Activated T-cell treated with anti-CD3 and anti-CD28 coated beads, Interleukin-2, amount 50 U/mL, for 48 hours (primary cell): ENCODE measurements at places on chromosomes 1 and 21.

- DNase-seq, result no peak
Observed at GRCh38 chr1:184199036-184199435, 147.5 kb downstream of the TSEN15 start.

DNA sequence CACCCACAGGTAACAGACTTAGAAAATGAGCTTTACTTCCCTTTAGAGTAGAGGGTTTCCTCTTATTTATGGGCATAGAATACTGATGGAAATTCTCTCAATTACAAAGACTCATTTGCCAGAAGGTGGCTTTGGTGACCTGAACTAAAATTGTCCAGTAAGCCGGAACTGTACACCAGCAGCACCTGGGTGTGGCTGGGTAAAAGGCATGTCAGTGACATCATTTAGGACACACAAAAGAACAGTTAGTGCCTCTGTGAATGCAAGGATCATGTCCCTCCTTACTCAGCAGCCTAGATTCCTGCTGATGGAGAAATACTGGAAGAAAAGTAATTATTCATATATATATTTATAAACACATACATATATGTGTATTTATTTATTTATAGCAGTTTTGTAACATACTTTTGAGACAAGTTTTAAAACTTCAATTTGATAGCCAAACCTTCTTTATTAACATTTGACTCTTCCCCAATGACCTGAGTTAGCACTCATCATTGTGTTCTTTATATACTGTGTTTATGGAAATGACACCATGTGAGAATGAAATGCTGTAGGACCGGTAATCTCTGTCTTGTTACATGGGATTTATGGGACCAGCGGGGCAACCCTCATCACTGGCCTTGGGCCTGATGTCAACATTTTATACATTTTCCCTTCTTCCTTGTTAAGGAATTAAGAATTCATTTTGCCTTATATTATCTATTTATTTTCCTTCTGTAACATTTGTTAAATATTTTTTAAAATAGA, 274.4 kb downstream of the BRINP2 start:
- no peak for DNase-seq

GRCh38 chr1:30735124-30735523, 11.7 kb upstream of the MATN1 start:
- no peak for DNase-seq

DNA sequence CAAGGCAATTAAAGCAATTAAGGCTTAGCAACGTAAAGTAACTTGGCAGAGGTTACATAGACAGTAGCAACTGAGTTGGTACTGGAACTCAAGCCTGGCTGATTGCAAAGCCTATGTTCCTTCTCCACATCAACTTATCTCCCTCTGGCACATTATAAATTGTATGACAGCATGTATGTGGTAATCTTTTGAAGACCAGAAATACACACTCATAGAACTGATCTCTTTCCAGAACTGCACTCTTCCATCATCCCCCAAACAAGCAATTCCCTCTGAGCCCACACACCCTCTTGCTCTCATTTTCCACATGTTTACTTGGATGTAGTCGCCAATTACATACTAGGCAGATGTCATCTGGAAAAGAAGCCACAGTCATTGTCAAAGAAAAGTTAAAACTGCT, 502.2 kb downstream of the PLPP3 start:
- DNase-seq, result no peak

DNA sequence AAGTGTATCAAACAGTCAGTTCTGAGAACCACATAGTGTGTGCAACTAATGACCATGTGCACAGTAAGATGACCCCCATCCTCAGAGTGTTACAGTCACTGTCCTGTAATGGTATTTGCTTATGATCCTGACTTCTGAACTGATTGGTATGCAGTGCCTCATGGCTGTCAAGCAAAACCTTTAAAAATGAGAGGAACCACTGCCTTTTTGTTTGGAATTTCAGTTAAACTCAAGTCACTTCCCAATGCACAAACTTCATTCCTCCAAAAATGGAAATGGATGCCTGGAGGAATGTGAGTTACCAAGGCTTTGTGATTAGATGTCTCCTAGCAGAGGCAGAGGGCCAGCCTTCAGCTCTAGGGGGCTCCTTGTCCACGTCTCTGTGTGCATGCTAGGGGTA, 10.5 kb downstream of the C1orf198 start:
- no peak for DNase-seq

GRCh38 chr1:220843481-220844011, 35.7 kb upstream of the HLX start:
- DNase-seq, result no peak

DNA sequence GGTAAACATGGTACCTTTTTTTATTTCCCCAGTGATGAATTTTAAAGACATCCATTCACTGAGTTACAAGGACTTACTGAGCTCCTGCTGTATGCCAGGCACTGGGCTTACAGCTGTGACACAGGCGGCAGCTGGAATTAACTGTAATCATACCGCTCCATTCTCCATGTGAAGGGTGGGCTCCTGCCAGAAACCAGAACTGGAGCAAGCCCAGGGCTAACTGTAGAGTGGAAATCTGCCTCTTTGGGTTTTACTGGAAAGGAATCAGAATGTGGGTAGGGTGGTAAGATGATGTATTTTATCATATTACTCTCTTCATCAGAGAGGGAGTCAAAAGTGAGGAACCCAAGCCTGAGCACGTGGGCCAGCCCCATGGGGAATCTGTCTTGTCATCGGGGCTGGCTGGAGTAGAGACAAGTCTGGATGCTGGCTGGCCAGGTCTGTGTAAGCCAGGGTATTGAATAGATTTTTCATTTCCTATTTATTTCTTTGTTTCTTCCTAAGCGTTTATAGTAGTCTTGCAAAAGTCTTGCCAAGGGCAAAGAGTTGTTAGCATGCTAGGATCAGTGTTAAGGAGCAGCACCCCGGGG, 21.5 kb downstream of the FGGY start:
- no peak for DNase-seq

DNA sequence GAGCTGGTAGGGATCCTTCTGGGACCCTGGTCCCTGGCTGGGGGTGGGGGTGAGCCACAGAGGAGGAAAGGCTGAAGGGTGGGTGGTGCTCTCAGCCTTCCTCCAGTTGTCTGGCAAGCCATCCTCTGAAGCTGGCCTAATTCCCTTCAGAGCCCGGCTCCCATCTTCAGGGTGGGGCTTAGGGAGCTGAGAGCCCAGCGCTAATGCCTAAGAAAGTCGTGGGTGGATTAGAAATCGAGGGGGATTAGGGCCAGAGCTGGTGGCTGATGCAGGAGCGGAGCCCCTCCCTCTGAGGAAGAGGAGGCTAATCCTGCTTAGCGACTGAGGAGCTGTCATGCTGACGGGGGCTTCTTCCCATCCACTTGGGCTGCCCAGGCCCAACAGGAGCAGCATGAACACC, 30.8 kb upstream of the DMBX1 start:
- DNase-seq, result no peak

DNA sequence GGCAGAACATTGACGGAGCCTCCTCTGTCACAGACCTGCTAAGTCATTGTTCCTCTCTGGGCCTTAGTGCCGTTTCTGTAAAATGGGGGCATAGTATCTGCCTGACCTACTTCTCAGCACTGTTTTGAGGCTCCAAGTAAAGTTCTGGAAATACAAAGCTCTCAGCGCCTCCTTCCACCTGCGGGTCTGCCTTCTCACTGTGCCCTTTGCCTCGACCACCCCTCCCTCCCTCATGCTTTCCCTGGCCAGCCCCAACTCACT, 15.4 kb upstream of the WASF2 start:
- no peak for DNase-seq

- no peak for DNase-seq
Observed at GRCh38 chr1:17768651-17769241, 13.6 kb downstream of the ACTL8 start.

DNA sequence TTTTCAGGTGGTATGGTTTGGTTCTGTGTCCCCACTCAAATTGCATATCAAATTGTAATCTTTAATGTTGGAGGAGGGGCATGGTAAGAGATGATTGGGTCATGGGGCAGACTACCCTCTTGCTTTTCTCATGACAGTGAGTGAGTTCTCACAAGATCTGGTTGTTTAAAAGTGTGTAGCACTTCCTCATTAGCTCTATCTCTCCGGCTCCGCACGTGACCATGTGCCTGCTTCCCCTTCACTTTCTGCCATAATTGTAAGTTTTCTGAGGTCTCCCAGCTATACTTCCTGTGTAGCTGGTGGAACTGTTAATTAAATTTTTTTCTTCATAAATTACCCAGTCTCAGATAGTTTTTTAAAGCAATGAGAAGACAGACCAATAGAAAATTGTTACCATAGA, 843.2 kb downstream of the AMY1C start:
- no peak for DNase-seq

- no peak for DNase-seq
Observed at GRCh38 chr1:21027805-21028204, 148.9 kb downstream of the EIF4G3 start.

- no peak for DNase-seq
Observed at GRCh38 chr1:36876990-36877389, 157.3 kb downstream of the GRIK3 start.

DNA sequence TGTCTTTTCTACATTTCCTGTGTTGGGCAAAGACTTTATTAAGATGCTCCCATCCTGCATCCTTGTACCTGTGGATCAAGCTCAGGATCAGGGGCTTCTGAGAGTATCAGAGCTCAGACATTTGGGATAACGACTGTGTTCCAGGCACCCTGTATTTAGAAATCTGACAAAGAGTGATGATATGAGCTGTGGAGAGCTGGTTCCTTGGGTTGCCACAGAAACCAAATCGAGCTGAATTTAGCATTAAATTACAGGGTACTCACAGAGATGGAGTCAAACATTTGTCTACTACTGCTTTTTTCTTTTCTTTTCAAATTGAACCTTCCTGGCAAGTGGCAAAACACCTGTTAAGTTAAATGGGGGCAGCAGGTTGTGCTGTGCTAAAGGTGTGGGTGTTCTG, 110.6 kb downstream of the XCL2 start:
- DNase-seq, result no peak

DNA sequence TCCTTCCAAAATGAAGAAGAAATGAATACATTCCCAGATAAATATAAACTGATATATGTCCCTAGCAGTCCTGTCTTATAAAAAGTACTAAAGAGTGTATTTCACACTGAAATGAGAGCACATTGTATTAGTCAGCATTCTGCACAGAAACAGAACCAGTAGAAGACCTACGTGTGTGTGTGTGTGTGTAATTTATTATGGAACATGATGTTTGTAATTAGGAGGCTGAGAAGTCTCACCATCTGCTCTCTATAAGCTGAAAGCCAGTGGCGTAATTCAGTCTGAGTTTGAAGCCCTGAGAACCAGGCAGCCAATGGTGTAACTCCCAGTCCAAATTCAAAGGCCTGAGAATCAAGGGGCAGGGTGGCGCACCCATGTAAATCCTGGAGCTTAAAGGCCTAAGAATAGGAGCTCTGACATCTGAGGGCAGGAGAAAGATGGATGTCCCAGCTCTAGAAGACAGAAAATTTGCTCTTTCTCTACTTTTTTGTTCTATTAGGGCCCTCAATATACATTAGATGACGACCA, 146.5 kb upstream of the LYPLAL1 start:
- no peak for DNase-seq

GRCh38 chr1:167229719-167230385, 9.2 kb downstream of the POU2F1 start:
- no peak for DNase-seq

- DNase-seq, result no peak
Observed at GRCh38 chr1:101145449-101145820, 91.4 kb upstream of the S1PR1 start.

- DNase-seq, result no peak
Observed at GRCh38 chr1:115402753-115403184, 64.7 kb upstream of the NGF start.

GRCh38 chr1:71292203-71292602, 211.4 kb upstream of the ZRANB2 start:
- DNase-seq, result no peak

GRCh38 chr1:68010543-68010942, 39.9 kb downstream of the DIRAS3 start:
- DNase-seq, result no peak

GRCh38 chr1:232329103-232329813, 300.7 kb downstream of the SIPA1L2 start:
- no peak for DNase-seq

DNA sequence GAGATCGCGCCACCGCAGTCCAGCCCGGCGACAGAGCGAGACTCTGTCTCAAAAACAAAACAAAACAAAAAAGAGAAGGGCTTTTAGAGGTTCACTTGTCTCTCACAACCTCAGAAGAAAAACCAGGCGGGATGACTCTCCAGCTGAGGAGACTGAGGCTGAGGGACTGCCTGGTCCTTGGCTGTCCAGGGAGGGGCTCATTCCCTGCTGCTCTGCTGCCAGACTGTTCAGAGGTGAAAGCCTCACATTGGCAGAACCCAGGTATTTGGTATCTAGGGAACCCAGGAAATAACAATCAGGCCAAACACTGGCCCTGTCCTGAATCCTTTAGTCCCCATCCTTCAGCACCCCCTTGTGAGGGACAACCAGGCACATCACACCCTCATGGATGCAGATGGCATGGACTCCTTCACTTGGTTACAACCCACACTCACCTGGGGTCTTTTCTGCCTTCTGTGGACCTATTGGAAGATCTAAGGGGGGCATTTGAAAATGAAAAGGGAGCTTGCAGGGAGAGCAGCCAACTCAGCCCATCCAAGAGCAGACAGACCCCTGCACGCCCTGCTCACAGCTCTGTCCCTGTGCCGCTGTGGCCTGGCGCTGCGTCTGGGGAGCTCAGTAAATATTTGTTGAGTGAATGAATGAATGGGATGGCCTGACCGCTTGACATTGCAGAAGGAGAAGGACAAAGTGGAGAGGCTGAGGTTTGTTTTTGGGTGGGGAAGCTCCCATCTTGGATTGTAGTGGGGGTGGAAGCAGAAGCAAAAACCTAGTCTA, 33.4 kb downstream of the CD247 start:
- peak; percentile 32 for DNase-seq

DNA sequence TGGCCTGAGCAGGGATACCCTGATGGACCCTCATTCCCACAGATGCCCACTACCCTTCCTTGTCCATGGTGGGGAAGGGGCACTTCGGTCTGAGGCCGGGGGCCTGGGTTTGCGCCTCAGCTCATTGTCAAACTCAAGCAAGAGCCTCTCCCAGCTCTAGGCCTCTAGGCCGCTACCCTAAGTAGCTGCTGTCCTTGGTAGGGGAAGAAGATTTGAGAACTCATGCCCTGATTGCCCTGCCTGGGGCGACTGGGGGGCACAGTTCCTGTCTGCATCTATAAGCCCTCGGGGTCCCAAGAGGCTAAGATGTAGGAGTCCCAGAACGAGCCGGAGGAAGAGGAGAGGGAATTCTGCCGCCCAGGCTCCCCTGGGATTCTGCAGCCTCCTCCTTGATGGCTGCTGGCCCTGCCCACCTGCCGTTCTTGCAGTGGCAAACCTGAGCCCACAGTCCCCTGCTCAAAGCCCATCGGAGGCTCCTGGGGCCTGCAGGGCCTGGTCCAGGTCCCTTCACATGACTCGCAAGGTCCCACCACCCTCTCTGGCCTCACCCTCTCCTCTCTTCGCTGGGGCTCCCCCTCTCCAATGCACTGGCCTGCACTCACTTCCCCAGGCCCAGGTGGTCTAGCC, 20.4 kb upstream of the CASZ1 start:
- DNase-seq, result no peak

DNA sequence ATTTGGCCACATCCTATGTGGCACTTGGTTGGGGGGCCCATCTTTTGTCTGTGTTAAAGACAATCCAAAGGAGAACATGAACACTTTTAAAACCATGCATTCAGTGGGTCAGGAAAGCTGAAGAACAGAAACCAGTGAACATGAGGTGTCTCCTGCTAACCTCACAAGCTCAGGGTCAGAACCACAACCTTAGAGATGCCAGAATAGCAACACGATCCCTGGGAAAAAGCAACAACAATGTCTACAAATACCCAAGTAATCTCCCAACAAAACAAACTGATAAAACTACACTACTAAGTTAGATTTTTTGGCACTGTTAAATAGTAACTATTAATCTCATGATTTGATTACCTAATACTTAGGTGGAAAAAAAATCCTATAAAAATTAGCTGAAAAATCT, 34.1 kb upstream of the GNG4 start:
- no peak for DNase-seq

- DNase-seq, result peak; percentile 41
Observed at GRCh38 chr1:226223786-226224244, 351 bp downstream of the MIXL1 start.
